ENCODE measurements at places on chromosomes 6 and 20.
A peak's percentile ranks its signal among the peaks of the same experiment; 100 is the strongest.

DNA sequence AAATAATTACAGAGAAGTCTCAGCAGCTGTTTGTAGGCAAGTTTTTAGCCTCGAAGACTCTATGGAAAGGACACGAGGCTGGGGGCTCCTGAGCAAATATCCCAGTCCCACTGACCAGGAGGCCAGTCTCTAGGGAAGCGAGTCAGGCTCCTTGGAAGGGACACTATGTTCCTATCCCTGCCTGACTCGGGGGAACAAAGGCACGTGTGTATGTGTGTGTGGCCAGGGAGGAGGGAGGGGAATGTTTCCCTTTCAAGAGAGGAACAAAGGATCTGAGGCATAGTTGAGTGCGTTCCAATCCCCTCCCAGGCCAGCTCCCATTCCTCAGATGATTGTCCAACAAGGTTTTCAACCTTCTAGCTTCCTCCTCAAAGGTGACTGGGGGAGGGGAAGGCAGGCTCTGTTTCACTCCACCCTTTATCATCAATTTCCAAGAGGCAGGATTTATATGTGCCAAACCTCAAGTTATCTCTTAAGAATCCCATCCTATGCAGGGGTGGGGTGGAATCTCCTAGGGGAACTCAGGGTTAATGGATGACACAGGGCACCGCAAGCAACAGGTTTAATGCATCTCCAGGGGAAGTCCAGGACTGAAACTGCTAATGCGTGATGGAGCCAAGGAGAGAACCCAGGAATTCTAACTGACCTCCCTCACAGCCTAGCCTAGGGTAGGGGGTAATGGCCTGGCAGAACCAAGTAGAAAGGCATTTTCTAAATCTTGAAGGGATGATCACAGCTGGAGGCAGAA lies 9.9 kb downstream of the BCL2L1 start:
- peak; percentile 76 for DNase-seq

DNA sequence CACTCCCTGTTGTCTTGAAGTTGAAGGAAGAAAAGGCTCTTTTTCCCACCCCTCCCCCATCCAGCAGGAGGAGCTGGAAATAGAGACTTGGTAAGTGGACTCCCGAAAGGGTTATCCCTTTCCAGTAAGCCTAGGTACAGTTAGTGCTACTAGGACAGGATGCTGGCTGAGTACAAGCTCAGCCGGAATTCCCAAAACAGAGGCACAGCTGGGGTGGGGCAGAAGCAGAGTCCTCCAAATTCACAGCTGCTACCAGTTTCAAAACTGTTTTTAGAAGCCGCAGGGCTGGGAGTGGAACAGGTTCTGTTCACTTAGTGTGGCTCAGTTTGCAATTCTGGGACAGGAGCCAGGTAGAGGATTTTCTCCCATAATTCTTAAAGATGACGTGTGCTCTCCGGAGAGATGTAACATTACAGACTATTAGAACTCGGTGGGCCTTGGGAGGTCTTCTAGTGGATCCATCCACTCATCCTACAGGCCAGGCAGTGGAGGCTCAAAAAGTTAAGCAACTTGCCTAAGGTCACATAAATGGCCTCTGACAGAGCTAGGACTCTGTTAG lies 19.0 kb upstream of the UTRN start:
- peak; percentile 51 for DNase-seq

DNA sequence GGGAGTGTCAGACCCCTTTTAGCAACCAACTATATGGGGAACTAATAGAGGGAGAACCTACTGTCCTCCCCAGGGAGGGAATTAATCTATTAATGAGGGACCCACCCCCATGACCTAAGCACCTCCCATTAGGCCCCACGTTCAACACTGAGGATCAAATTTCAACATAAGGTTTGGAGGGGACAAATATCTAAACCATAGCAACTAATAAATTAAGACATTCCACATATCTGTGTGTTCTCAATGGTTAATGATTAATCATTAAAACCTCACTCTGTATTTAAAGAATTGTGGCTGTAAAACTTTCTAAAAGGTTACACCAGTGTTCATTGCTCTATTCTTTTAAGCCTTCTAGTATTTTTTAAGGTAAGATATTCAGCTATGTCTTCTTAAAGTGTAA lies 500.4 kb upstream of the SULF2 start:
- no peak for DNase-seq

- no peak for DNase-seq
These were observed 198.6 kb upstream of the THBS2 start for GRCh38 chr6:169452117-169452868.

- DNase-seq, result peak; percentile 18
These were observed 143.7 kb downstream of the BTBD9 start for GRCh38 chr6:38495922-38496635.

- DNase-seq, result peak; percentile 70
These were observed 148.4 kb downstream of the HIVEP2 start for GRCh38 chr6:142796571-142796970.

DNA sequence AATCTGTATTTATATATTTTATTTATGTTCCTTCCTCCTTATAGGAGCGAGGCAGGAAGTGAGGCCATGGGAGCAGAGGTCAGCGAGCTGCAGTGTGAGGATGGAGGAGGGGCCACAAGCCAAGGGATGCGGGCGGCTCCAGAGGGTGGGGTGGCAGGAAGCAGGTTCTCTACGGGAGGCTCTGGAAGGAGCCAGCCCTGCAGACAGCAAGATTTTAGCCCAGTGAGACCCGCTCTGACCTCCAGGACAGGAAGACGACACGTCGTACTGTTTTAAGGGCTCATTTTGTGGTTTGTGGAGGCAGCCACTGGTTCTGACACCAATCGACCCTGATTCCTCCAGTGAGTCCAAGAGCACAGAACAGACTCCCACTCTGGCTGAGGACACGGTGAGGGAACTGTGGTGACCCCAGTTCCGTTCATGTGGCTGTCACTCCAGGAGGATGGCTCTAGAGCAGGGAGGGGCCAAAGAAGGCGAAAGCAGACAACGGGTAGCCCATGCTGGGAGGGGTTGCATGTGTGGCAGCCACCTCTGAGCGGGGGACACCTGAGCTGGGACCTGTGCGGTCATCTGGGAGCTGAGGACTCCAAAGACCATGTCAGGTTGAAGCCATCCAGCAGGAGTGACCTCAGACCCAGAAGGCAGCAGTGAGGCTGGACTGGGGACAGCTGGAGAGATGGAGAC lies 100.1 kb upstream of the BHLHE23 start:
- DNase-seq, result no peak
